Ovary (tissue), 10 donors: ENCODE measurements at places on chromosomes 4 and X. TPM values are rescaled to one million over a fixed set of nuclear protein-coding genes. Genes with fewer than 3 reads are reported as not detected.

GRCh38 chr4:177446586-177446985, 4.3 kb upstream of the AGA start:
- no peak overlapping the region for H3K4me3 ChIP-seq
- no peaks in the 10 kb centered on the region for H3K36me3 ChIP-seq
- H3K27me3 ChIP-seq = no peaks in the 10 kb centered on the region
- H3K4me1 ChIP-seq = peaks cover 2% of the 10 kb centered on the region

The PSMD10 gene
- total RNA-seq = 36.1 TPM

- no peaks in the 10 kb centered on the region for H3K27me3 ChIP-seq
- H3K36me3 ChIP-seq = no peaks in the 10 kb centered on the region
- no peaks in the 10 kb centered on the region for H3K4me1 ChIP-seq
- no peak for DNase-seq
- H3K27ac ChIP-seq = no peak overlapping the region
These were observed 1041.6 kb upstream of the PRKX start for GRCh38 chrX:4754878-4755604.

The CRLF2 gene
- total RNA-seq = not detected

GRCh38 chr4:9980898-9981297, 40.4 kb downstream of the SLC2A9 start:
- H3K27me3 ChIP-seq = no peaks in the 10 kb centered on the region
- no peak for DNase-seq
- no peak overlapping the region for H3K27ac ChIP-seq
- H3K4me3 ChIP-seq = no peak overlapping the region

DNA sequence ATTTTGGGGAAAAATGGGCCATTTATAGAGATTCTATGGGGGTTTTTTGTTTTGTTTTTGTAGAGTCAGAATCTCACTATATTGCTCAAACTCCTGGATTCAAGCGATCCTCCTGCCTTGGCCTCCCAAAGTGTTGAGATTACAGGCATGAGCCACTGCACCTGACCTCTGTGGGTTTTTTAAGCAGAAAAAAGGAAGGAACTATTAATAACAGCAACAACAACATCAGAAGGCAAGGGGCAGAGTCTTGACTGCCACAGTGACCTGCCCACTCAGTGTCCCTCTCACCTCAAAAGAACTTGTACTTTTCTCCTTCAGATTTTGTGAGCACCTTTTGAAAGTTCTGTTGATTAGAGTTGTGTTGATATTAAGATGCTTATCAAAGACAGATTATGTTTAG, 48.1 kb downstream of the FNIP2 start:
- H3K36me3 ChIP-seq = no peaks in the 10 kb centered on the region
- H3K27me3 ChIP-seq = no peaks in the 10 kb centered on the region
- DNase-seq = no peak
- no peak overlapping the region for H3K27ac ChIP-seq
- H3K4me1 ChIP-seq = peaks cover 1% of the 10 kb centered on the region

DNA sequence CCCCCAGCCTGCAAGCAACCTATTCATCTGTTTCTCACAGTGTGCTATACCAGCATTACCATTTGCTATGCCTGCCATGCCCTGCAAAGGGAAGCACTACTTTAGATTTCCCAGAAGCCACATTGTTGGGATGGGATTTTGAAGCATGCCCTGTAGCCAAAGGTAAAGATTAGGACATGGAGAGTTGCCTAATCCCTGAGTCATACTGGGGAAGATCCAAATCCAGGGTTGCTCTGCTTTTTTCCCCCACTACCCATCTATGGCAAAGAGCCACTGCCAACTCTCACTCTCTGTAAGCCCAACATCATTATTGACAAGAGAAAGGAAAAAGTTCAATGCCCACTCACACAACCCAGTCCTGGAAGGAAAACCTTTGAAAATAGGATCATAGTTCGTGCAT, 36.7 kb upstream of the TMEM164 start:
- DNase-seq = no peak
- H3K36me3 ChIP-seq = no peaks in the 10 kb centered on the region
- no peaks in the 10 kb centered on the region for H3K27me3 ChIP-seq
- no peaks in the 10 kb centered on the region for H3K4me1 ChIP-seq

- no peaks in the 10 kb centered on the region for H3K4me1 ChIP-seq
- H3K36me3 ChIP-seq = no peaks in the 10 kb centered on the region
- H3K27ac ChIP-seq = no peak overlapping the region
- no peak overlapping the region for H3K4me3 ChIP-seq
- H3K27me3 ChIP-seq = no peaks in the 10 kb centered on the region
These were observed 36.0 kb downstream of the P2RY8 start for GRCh38 chrX:1500701-1501624.

DNA sequence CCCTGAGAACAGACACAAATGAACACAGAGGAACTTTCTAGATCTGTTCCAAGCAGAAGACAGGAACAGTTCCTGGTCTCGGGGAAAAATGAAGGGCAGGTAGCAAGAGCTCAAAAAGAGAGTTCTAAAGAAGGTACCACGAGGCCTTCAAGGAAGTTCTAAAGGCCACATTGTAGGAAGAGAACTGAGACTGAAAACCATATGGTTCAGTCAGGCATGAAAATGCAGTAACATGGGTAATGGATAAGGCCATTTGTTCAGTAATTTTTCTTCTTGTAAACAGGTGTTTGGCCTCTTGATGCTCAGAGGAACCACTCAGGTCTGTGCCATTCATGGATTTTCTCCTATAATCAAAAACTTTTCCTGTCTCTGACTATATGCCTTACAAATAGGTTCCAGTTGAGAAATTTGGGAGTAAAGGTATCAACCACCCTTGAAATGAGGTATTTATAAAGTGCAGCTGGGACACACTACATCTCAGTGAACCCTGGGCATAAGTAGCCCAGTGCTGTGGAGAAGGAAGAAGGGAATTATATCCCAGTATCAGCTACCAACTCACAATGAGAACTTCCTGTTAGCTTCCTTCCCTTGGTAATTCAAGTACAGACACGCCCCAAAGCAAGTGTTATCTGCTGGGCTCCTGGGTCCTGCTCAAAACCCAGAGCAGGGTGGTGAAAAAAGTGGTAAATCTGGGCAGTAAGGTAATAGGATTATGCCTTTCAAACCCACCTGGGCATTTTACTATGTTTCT, 277.9 kb downstream of the KLHL13 start:
- no peaks in the 10 kb centered on the region for H3K36me3 ChIP-seq
- no peaks in the 10 kb centered on the region for H3K27me3 ChIP-seq
- H3K27ac ChIP-seq = no peak overlapping the region
- DNase-seq = no peak
- H3K4me1 ChIP-seq = no peaks in the 10 kb centered on the region

The SYAP1 gene
- 25.4 TPM for total RNA-seq

The SOWAHB gene
- total RNA-seq = 0.10 TPM

GRCh38 chr4:70531981-70532380, 13.6 kb downstream of the AMTN start:
- DNase-seq = no peak
- no peaks in the 10 kb centered on the region for H3K4me1 ChIP-seq
- no peak overlapping the region for H3K27ac ChIP-seq
- H3K27me3 ChIP-seq = no peaks in the 10 kb centered on the region
- no peak overlapping the region for H3K4me3 ChIP-seq
- no peaks in the 10 kb centered on the region for H3K36me3 ChIP-seq

- no peak overlapping the region for H3K27ac ChIP-seq
- H3K4me1 ChIP-seq = no peaks in the 10 kb centered on the region
- no peaks in the 10 kb centered on the region for H3K36me3 ChIP-seq
These were observed 23.4 kb downstream of the STAP1 start for GRCh38 chr4:67581913-67582312.

GRCh38 chrX:68832101-68832416, 3.2 kb downstream of the EFNB1 start:
- DNase-seq = peak; percentile 46
- H3K27me3 ChIP-seq = no peaks in the 10 kb centered on the region
- H3K27ac ChIP-seq = peak overlapping the region; percentile 6
- peaks cover 1% of the 10 kb centered on the region for H3K4me1 ChIP-seq
- H3K4me3 ChIP-seq = peak overlapping the region; percentile 54

DNA sequence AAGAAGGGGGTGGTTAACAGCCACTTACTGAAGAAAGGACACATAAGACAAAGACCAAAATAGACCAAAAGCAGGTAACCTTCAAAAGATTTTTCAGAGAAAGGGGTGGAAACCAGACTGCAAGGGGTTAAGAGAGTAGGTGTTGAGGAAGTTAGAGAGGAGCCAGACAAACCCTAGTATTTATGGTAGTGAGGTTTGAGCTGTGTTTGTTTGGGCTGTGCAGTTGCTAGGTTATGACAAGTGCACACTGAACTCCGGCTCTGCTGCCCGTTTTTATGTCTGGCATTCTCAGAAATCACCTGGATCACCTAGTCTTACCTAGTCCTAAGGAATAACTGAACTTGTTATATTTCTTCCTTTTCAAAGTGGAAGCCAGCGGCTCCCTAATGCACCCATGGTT, 22.9 kb upstream of the G3BP2 start:
- no peak overlapping the region for H3K27ac ChIP-seq
- no peak for DNase-seq
- no peak overlapping the region for H3K4me3 ChIP-seq
- no peaks in the 10 kb centered on the region for H3K36me3 ChIP-seq
- H3K4me1 ChIP-seq = no peaks in the 10 kb centered on the region

The GRID2 gene
- total RNA-seq = 2.6 TPM

GRCh38 chr4:171288816-171289432, 524.3 kb upstream of the GALNTL6 start:
- no peaks in the 10 kb centered on the region for H3K27me3 ChIP-seq
- no peaks in the 10 kb centered on the region for H3K4me1 ChIP-seq
- DNase-seq = no peak
- no peaks in the 10 kb centered on the region for H3K36me3 ChIP-seq
- no peak overlapping the region for H3K27ac ChIP-seq
- H3K4me3 ChIP-seq = no peak overlapping the region

- H3K4me3 ChIP-seq = no peak overlapping the region
- H3K36me3 ChIP-seq = no peaks in the 10 kb centered on the region
- DNase-seq = no peak
These were observed 214.0 kb upstream of the UGT8 start for GRCh38 chr4:114384629-114385028.

The FAM149A gene
- 13.8 TPM for total RNA-seq

The GPR82 gene
- total RNA-seq = 0.57 TPM

GRCh38 chrX:39905538-39905891, 192.2 kb downstream of the BCOR start:
- H3K4me3 ChIP-seq = no peak overlapping the region
- H3K36me3 ChIP-seq = no peaks in the 10 kb centered on the region
- H3K27ac ChIP-seq = no peak overlapping the region
- DNase-seq = peak; percentile 42
- H3K4me1 ChIP-seq = peaks cover 4% of the 10 kb centered on the region

DNA sequence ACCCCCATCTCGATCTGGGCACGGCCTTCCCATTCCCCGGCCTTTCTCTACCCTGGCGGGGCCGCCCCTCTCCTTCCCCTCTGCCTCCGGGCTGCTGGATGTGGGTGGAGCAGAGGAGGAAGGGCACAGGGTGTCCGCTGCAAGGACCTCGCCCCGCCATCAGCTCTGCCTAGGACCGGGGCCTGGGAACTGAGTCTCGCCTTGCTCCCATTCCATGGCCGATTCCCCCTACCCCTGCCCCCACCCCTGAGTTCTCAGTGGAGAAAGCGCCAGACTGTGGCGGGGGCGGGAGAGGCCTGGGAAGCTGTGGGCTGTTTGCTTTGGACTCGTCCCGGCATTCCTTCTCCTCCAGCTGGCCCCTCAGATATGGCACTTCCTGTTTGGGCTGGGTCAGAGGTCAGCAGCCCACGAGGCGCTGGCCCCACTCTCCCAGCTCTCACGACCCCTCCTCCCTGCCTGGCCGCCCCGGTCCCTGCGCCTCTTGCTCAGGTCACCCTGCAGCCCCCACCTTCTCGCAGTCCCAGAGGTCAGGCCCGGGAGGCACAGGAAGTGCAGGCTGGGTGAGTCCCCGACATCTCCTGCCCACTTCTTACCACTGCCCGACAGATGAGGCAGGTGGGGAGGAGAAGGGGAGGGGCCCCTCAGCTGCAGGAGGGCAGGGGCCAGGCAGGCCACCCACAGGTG, 6.4 kb upstream of the BGN start:
- no peak overlapping the region for H3K27ac ChIP-seq
- no peak overlapping the region for H3K4me3 ChIP-seq
- peaks cover 16% of the 10 kb centered on the region for H3K4me1 ChIP-seq
- no peaks in the 10 kb centered on the region for H3K27me3 ChIP-seq

- no peak overlapping the region for H3K4me3 ChIP-seq
- H3K4me1 ChIP-seq = no peaks in the 10 kb centered on the region
- no peaks in the 10 kb centered on the region for H3K27me3 ChIP-seq
- no peak for DNase-seq
These were observed 48.3 kb downstream of the PDK3 start for GRCh38 chrX:24513416-24513815.

- H3K27me3 ChIP-seq = no peaks in the 10 kb centered on the region
- H3K4me1 ChIP-seq = no peaks in the 10 kb centered on the region
- H3K36me3 ChIP-seq = no peaks in the 10 kb centered on the region
- DNase-seq = no peak
These were observed 34.8 kb downstream of the YIPF7 start for GRCh38 chr4:44616621-44617020.

DNA sequence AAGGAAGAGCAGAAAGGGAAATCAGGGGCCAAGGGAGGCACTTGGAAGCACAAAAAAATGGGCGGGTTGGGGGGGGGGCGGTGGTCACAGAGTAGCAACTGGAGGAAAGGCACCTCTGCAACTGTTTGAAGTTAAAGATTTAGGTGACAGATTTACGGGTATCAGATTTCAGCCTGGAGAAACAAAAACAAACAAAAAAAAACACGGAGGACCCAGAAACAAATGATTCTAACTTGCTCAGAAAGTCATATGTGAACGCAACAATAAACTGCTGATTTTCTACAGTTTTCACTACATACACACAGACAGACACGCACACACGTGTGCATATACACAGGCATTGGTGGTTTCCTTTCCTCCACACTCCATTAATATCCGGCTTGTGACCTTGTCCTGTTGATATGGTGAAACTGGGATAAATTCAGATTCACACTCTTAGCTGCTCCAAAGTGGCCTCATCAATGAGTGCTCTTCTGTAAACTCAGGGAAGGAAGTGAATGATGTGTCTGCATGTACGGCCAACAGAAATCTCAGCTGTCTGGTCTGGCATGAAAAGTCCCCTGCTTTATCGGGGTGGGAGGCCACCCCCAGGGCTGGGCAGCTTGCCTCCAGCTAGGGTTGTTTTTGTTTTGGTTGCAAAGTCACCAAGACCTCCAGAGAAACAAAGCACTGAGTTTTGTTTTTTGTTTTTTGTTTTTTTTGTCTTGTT, 54.3 kb downstream of the CHST7 start:
- peak overlapping the region; percentile 45 for H3K27ac ChIP-seq
- peaks cover 11% of the 10 kb centered on the region for H3K4me1 ChIP-seq
- H3K27me3 ChIP-seq = no peaks in the 10 kb centered on the region
- DNase-seq = peak; percentile 61
- H3K4me3 ChIP-seq = no peak overlapping the region

The ADAMTS3 gene
- total RNA-seq = 4.6 TPM

The PRRG1 gene
- 7.1 TPM for total RNA-seq

The MAGEB2 gene
- not detected for total RNA-seq
